ENCODE measurements at places on chromosomes 2 and 18.
A peak's percentile ranks its signal among the peaks of the same experiment; 100 is the strongest.

- no peak for DNase-seq
Measured at GRCh38 chr2:133568172-133568571, at the start of gene NCKAP5. TSS of gene NCKAP5 (minus strand) at chr2:133568463. CDS start at chr2:133517526, 50,937 bp downstream.

- peak; percentile 10 for DNase-seq
Measured at GRCh38 chr18:13577091-13577697, 149.2 kb downstream of the FAM210A start.

- DNase-seq, result no peak
Measured at GRCh38 chr2:225584796-225585195, 185.3 kb downstream of the NYAP2 start.

DNA sequence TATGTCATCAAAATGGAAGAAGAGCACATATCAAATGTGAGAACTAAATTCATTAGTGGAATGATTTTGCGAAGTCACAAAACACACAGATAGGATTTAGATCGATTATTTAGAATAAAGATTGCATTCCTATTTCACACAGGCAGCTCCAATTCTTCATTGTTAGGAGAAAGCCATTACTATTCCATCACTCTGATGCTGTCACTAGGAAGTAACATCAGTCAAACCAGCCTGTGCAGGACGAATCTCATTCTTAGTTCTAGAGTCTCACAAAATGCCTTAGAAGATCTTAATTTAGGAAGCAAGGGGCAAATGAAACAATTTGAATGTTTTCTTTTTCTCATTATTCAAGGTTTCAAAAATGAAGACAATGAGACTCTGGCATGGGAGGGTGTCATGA, 44.0 kb upstream of the SPP2 start:
- DNase-seq, result no peak

DNA sequence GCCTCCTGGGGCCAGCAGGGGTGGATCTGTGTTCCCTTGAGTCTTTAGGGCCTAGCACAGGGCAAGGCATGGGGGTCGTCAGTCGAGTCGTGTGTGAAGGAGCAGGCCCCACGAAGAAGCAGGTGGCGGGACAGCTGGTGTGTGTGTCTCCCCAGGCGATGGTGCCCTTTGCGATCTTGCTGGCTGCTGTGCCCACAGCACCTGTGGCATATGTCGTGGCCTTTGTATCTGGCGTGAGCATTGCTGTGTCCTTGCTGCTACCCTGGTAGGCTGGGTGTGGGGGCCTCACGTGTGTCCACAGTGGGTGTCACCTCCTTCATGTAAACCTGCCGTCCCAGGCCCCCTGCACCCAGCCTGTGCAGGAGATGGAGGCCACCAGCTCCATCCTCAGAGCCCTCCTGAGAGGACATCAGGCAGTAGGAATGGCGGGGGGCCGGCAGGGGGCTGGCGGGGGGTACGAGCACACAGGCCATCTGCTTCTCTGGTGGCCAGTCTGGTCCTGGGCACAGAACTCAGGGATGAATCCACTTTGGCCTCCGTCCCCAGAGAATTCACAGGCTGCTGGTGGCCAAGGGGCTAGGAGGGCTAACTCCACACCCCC, 13.2 kb downstream of the MFSD2B start:
- no peak for DNase-seq

DNA sequence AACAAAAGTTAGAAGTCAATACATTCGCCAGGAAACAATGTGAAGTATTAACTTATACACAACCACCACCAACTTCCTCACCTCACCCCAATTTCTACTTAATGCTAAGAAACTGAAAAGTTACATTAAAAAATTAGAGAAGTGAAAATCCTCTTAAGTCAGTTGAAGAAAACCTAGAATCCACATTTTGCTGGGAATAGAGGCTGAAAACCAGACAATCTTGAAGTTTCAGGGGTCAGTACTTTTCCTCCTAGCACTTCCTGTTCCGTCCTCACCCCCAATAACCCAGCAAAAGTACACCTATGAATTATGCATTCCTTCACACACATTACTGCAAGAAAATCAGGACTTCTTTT, 6.3 kb downstream of the YES1 start:
- no peak for DNase-seq

DNA sequence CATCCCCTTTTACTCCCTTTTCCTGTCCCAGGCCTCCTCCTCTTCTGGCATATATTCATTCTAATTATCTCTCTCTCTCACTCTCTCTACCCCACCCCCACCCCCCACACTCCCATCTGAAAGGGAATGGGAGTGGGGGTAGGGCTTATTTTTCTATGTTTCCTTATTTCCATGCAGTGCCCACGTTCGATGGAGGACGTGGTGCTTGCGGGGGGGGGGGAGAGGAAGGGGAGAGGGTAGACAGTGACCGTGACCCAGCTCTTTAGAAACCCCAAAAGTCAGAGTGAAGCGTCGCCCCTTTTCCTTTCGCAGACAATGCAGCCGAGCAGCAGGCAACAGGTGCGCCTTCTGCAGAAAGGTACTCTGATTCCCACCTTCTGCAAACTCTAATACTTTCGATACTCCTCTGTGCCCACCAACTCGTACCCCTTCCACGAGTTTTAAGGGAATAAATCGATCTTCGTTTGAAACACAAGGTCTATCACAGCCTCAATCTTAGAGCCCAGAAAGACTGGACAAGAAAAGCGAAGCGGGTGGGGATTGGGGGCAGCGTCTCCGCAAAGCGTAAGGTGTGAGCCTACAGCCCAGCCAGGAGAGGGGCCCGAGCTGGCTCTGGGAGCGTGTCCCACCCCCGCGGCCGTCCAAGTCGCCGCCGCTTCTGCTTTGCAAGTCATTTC, 891 bp upstream of the NR4A2 start:
- no peak for DNase-seq

DNA sequence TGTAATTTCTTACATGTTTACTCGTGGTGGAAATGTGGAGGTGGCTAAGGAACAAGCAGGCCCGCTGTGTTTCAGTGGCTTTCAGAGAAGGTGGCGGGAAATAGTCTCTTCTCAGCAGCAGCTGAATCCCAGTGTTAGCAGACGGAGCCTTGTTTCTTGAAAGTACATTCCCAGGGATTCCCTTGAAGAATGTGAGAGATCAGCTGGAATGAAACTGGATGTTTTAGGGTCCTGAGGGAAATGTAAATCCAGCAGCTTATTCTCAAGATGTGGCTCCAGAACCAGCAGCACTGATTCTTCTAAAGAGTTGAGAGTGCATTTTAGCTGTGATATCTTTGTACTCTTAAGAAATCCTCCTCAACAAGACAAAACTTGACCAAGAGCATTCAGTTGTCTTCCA, 59.1 kb downstream of the CDC42EP3 start:
- DNase-seq, result no peak

DNA sequence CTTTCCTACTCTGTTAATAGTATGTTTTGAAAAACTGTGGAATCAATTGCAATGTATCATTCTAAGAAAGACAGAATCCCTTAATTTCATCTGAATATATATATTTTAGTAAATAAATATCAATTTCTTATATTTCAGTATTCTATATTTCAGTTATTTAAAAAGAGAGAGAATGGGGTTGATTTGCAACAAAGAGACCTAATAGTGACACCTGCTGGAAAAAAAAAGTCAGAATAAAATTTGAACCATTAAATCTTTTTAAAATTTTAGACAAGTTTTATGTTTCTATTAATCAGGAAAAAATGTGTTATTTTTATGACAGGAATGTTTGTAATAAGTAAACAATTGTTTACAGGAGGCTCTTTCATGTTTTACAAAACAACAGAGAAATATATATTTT, 20.7 kb upstream of the CCNT2 start:
- no peak for DNase-seq

DNA sequence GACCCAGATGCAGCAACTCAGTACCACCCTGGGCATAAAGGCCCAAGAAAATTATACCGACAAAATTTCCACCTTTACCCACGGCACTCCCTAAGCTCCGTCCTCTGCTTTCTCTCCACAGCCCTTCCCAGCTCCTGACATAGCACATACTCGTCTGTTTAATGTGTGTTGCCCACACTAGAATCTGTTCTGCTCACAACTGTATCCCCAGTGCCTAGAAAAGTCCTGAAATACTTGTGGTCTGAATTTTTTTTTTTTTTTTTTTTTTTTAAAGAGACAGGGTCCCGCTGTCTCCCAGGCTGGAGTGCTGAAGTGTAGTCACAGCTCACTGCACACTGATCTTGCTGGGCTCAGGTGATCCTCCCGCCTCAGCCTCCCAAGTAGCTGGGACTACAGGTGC, 62.3 kb downstream of the ADCY3 start:
- no peak for DNase-seq

DNA sequence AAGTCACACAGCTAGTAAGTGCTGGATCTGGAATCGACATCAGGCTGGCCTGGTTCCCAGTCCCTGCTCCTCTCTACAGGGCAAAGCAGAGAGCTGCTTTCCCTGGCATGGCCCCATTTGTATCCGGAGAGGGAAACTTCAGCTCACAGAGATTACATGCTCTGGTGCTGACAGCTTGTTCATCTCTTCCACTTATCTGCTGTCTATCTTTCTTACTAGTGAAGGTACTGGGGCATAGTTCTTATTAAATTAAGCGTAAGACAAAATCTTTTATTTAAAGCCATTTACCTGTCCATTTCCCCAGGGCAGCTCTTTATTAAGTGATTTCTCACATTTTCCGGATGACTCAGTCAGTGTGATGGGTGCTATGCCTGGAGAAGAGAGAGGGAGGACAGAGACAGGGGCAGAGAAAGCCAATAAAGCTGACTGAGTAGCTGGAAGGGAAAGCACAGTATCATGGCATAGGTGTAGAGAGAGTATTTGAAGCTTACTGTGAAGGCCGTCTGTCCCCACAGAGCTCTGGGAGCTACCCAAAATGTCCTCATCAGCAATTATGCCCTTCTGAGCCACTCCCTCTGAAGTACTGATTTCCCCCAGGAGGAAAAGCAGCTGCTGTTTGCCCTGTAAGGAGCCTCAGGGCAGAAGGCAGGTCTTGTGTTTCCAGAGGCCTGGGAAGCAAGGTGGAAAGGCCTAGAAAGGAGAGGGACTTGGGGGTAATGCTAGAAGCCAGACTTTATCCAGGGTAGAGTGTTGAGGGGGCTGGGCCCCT, 44.1 kb upstream of the EPAS1 start:
- DNase-seq, result no peak

DNA sequence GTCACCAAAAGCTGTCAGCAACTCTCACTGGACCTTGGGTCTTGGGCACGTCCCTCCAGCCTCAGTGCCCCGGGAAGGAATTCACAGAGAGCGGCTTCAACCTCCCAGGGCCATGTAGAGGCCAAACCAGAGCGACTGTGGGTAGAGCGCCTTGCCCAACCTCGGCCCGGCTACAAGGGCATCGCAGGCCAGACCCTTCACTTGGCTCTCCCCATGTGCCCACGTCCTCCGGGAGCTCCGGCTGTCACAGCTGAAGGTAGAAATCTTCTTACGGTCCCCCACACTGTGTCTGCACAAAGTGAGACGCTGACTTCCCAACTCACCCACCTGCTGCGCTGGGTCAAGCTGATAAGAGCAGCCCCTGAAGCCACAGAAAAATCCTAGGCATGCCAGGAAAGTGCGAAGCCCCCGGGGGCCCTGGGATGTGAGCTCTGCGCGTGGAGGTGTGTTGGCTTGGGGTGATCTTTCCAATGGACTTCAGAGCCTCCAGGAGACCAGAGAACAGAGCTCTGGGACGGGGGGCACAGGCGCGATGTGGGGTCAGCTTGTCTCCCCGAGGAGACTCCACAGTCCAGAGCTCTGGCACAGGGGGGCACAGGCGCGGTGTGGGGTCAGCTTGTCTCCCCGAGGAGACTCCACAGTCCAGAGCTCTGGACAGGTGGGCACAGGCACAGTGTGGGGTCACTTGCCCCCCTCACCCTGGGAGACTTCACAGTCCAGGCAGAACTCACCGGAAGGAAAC, 105.5 kb downstream of the RTP5 start:
- no peak for DNase-seq

DNA sequence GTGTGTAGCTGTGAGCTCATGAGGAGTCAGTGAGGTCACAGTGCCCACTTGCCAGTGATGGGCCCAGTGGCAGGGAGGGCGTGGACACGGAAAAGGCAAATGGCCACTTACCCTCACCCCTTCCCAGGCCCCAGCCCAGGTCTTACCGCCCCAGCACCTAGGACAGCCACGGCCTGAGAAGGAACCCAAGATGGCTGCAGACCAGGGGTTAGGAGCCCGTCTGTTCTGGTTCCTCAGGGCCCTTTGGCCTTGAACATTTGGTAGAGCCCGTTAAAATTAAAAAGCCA, 74.1 kb downstream of the EMX1 start:
- no peak for DNase-seq

DNA sequence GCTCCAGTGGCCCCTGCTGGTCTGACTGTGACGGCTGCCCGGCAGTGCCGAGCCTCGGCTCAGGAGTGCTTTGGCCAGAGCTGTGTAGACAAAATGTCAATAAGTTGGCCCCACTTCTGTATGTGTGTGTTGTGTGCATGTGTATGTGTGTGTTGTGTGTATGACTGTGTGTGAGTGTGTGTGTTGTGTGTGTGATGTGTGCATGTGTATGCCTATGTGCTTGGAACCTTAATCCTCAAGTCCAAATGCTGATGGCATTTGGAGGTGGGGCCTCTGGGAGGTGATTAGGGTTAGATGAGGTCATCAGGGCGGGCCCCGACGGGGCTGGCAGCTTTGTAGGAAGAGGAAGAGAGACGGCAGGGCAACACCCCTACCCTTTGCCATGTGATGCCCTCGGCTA, 269.0 kb downstream of the DCDC2C start:
- DNase-seq, result no peak

DNA sequence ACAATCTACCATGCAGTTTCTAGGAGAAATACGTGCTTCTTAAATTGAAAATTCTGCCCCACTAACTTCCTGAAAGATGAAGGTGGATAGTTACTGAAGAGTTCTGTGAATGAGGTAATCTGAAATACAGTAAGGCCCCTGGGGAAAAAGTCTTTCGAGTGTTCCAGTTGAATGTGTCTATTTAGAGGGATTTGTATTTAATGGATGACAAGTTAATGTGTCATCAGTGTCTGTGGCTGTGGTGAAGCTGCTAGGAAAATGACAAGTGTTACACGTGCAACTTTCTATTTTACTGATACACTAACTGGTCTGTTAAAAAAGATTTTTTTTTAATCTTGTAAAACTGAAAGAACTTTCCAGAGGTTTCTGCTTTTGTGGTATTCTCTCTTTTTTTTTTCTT, 384.6 kb downstream of the STK39 start:
- no peak for DNase-seq

GRCh38 chr18:12895014-12895413, 11.0 kb upstream of the PTPN2 start:
- DNase-seq, result no peak

DNA sequence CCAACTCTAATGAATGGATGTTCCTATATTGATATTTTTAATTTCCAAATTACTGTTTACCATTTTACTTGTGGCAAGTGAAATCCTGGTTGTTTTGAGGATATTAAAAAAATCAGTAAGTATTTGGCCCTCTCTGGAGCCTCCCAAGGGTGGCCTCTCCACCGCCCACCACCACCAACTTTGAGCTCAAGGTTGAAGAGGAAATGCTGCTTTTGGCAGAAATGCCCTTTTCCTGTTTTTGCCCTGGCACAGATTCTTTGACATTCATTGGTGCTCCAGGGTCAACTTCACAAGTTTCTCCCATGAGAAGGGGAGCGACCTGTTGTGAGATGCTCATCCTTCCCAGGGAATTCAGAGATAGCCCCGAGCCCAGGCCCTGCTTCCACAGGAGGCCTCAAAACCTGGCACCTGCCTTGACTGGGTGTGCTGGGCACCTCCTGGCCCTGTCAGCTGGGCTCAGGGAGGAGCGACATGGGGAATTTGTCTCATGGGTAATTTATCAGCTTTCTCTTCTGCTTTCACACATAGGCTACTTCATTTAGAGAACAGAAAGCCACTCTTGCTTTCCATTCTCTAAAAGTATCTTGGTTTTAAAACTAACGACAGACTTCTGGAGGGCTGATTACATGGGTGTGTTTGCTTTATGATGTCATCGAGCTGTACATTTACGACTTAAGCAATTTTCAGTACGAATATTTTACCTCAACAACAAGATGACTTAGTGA, 6.9 kb downstream of the CD8A start:
- DNase-seq, result peak; percentile 57
